Brain (organoid and tissue), 16 donors: ENCODE measurements at places on chromosomes 3 and 15. TPM values are rescaled to one million over a fixed set of nuclear protein-coding genes. Genes with fewer than 3 reads are reported as not detected.

The ASB14 gene
- not detected for polyA plus RNA-seq

The APOD gene
- 673 TPM for polyA plus RNA-seq

The MYD88 gene
- polyA plus RNA-seq = 10.0 TPM

The BCL2A1 gene
- polyA plus RNA-seq = not detected

The TPRG1 gene
- not detected for polyA plus RNA-seq

The SLC28A1 gene
- not detected for polyA plus RNA-seq

The IL17RC gene
- 22.7 TPM for polyA plus RNA-seq

The CAPN3 gene
- 76.9 TPM for polyA plus RNA-seq

The CERS3 gene
- polyA plus RNA-seq = not detected
